ENCODE measurements at places on chromosomes 11 and 22.

GRCh38 chr22:35872451-35872850, 154.8 kb downstream of the APOL5 start:
- no peak for DNase-seq

- DNase-seq: no peak
Measured at GRCh38 chr11:63672936-63673539, 1.9 kb upstream of the ATL3 start.

DNA sequence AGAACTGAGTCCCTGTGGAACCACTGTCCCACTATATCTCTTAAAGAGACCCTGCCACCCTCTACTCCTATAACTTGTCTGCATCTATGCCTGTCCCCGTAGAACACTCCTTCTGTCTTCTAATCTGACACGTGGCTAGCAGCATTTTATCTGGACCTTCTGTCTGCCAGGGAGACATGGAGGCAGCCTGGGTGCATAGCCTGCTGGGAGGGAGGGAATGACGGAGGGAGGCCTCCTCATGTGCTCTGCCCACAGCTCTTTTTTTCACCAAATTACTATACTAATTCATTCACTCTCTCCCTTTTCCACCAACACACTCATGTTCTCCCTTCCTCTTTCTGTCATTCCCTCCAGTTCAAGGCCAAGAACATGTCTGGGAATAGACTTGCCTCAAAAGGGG, 7.6 kb upstream of the THRSP start:
- DNase-seq: no peak

DNA sequence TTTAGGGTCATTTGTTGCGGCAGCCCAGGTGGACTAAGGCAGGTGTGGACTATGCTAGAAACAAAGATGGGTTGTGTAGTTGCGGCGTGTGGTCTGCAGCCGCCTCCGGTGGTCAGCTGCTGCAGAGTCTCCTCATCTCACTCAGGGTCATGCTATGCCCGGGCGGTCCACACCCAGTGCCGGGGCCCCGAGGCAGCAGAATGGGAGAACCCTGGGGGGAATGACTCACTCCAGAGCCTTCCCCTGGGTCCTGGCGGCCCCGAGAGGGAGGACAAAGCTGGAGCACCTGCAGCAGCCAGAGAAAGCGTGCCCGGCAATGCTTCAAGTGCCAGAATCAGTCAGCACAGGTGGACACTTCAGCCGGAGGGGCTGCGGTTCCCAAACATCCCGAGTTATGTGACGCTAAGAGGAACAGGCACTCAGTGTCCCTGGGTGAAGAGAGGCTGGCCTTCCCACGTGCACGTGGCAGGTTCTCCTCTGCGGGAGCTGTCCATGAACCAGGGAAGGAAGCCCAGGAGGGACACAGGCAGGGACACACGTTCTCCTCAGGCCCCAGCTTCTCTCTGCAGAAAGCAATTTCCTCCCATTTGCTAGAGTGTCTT, 289.6 kb upstream of the B3GAT1 start:
- DNase-seq: no peak

DNA sequence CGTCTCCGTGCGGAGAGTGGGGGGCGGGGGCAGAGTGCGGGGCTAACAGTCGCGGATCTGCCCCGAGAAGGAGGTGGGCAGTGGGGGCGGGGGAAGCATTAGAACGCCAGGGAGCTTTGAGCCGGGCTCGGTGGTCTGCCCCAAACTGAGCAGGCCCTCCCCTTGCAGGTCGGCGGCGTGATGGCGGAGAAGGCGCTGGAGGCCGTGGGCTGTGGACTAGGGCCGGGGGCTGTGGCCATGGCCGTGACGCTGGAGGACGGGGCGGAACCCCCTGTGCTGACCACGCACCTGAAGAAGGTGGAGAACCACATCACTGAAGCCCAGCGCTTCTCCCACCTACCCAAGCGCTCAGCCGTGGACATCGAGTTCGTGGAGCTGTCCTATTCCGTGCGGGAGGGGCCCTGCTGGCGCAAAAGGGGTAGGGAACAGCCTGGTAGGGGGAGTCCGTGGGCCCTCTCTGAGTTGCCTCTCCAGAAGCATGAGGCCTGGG, 979 bp downstream of the ABCG4 start:
- DNase-seq: no peak

DNA sequence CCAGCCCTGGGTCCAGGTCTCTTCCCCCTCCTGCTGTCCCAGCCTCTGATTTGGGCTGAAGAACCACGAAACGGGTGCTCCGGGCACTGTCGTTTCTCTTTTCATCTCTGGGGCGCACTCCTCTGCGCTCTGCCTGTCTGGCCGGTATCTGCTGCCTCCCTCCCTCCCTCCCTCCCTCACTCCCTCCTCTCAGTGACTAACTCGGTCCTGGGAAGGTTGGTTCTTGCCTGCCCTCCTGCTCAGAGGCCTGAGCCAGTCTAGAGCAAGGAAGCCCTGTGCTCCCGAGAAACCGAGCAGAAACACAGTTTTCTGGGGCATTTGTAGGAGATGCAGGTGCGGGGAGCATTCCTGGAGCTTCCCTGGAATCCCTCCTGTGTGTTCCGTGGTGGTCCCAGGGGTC, 1235.2 kb downstream of the BRD1 start:
- DNase-seq: no peak

- peak; percentile 78 for DNase-seq
Measured at GRCh38 chr11:124402326-124402922, 3.6 kb upstream of the OR8B3 start.

- DNase-seq: no peak
Measured at GRCh38 chr22:44576311-44577260, 78.6 kb upstream of the RTL6 start.

DNA sequence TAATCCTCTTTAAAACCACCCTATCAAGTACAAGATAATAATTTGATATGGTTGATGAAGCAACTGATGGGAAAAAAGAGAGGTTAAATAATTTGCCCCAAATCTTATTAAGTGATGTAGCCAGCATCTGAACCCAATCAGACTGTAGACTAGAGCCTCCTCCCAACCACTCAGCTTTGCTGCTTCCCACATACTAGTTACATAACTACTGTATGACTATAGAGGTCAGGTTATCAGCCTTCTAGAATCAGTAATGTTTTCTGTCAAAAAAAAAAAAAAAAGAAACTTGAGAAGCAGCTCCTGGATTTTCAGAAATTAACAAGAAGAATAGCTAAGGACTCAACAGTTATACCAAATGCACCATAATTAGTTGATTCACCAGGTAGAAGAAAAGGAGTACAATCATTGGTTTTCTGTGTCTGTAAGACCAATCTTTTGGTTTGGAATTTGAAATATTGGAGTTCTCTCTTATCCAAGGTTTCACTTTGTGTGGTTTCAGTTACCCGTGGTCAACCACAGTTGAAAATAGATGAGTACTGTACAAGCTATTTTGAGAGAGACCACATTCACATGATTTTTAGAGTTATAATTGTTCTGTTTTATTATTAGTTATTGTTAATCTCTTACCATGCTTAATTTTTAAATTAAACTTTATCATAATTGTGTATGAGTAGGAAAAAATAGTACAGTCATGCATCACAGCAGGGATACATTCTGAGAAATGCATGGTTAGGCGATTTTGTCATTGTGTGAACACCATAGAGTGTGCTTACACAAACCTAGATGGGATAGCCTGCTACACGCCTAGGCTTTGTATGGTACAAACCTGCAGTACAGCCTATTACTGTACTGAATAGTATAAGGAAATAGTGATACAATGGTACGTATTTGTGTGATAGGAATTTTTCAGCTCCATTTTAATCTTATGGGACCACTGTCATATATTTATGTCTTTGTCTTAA, 72.2 kb downstream of the PDHX start:
- peak; percentile 70 for DNase-seq

- no peak for DNase-seq
Measured at GRCh38 chr22:45230026-45230721, 10.5 kb downstream of the KIAA0930 start.

GRCh38 chr22:23828800-23829680, 9.8 kb downstream of the DERL3 start:
- no peak for DNase-seq

DNA sequence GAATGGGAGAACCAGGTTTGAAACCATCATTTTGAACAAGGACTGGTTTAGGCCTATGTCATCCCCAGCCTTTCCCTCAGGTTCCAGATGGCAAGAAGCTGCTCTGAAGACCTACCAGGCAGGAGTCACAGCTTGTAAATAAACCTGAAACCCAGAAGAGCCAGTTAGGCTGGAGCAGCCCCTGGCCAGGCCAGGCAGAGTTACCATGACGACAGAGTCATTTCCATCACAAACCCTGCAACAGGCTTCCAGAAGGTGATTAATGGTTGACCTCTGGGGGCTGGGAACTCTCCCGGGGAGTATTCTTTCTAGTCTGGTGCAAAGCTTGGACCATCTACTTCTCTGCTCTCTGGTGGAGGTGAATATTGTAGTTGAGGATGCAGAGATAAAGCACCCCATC, 164.1 kb upstream of the NCAM1 start:
- DNase-seq: peak; percentile 41

DNA sequence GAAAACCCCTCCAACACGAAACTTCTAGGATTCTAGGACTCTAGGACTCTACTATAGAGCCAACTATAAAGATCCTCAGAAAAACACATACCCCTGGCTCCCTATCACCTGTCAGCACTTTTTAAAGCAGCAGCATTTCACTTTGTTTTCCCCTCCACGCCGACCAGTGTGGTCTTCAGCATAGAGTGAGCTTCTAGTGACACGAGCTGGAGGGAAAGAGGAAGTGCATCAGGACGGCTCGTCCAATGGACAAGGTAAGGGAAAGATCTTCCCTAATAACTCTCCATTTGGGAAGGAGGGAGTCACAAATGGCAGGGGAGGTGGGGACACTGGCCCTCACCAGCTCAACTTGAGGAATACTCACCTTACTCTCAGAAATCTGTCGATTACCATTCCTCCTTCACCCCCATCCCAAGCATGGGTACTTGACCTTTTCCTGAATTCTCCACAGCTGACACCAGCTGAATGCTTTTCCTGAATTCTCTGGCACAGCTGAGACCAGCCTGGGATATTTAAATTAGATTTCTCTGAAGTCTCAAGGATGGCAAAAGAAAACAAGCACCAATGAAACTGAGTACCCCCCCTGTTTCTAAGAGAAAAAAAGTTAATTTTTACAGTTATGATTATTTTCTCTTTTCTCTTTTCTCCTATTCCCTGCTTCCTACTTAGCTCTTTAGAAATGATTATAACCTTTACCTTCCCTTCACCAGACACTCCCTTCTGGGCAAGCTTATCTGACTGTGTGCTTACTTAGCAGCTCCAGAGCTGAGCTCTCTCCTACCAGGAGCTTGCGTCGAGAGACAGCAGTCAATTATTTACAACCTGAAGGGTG, 33.3 kb upstream of the NNMT start:
- DNase-seq: peak; percentile 63

DNA sequence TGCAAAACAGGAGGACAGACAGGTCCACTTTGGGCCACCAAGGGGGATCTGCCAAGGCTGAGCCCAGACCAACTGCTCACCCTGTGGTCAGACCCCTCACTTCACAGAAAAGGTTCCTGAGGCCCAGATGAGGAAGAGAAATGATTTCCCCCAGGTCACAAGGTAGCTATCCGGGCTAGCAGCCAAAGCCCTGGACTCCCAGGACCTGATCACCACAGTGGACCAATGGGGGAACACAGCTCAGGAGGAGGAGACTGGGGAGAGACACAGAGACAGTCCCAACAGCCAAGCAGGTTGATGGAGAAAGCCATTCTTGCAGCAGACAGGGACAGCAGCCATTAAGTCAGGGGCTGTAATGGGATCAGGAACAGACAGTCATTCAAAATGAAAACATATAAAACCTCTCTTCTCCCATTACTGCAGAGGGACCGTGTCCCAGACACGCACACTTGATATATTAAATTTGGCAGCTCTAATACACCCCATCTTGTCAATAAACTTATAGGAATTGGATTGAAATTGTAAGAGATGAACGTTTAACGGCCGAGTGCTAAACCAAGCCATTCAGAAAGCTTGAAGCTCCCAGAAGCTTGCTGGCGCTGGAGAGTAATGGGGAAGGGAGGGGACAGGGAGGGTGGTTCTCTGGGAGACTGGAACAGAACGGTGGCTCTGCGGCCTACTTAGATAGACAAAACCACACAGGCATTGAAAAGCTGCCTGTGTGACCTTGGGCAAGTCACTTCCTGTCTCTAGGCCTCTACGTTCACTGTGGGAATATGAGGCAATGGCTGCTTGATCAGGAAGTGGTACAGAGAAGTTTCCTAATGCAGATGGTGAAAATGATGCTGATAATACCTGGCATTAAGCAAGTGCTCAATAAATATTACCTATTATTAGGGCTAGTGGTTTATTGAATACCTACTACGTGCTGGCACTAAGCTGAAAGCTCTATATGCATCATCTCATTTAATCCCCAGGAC, 16.0 kb downstream of the ZMAT5 start:
- no peak for DNase-seq

- no peak for DNase-seq
Measured at GRCh38 chr11:75023446-75024067, 34.8 kb downstream of the NEU3 start.

- peak; percentile 60 for DNase-seq
Measured at GRCh38 chr11:29641201-29641600, 375.6 kb downstream of the KCNA4 start.

- DNase-seq: peak; percentile 29
Measured at GRCh38 chr22:37045958-37046357, 5.6 kb upstream of the KCTD17 start.

- DNase-seq: no peak
Measured at GRCh38 chr22:39554151-39554550, 16.4 kb upstream of the CACNA1I start.

DNA sequence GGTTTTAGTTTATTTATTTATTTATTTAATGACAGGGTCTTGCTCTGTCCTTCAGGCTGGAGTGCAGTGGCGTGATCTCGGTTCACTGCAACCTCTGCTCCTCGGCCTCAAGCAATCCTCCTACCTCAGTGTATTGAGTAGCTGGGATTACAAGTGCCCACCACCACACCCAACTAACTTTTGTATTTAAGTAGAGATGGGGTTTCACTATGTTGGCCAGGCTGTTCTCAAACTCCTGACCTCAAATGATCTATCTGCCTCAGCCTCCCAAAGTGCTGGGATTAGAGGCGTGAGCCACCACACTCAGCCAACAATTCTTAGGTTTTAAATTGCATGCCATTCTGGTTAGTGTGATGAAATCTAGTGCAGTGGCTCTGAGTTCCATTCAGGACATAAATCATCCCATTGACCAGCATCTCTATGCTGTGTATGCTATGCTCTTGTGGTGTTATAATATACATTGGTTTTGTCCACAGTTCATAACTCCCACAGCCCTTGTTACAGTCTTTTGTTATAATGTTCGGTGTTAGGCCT, 28.5 kb downstream of the ZNF280B start:
- DNase-seq: no peak
